ENCODE measurements at places on chromosomes 5 and 9. TPM values are rescaled to one million over a fixed set of nuclear protein-coding genes. Genes with fewer than 3 reads are reported as not detected.
A peak's percentile ranks its signal among the peaks of the same experiment; 100 is the strongest.

DNA sequence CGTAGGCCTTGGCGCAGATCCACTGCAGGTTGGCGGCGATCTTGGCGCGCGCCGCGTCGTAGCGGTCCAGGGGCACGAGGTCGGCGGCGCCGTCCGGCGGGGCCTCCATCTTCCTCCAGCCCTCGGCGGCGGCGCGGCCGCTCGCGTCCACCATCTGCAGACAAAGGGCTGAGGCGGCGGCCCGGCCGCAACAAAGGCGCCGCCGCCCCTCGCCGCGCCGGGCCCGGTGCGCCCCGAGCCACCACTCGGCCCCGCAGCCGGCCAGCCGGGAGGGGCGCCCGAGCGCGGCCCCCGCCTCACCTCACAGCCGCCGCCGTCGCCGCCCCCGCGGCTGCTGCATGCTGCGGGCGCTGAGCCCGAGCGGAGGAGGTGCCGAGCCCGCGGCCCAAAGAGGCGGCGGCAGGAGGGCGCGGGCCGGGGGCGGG lies 328 bp downstream of the CAMSAP1 start:
- no peak overlapping the region for H3K27ac ChIP-seq
- no peak overlapping the region for H3K4me3 ChIP-seq
- peaks cover 53% of the 10 kb centered on the region for H3K4me1 ChIP-seq
- H3K27me3 ChIP-seq: peaks cover 3% of the 10 kb centered on the region
- H3K36me3 ChIP-seq: peaks cover 38% of the 10 kb centered on the region

- peak overlapping the region; percentile 24 for H3K27ac ChIP-seq
- H3K4me3 ChIP-seq: no peak overlapping the region
- peaks cover 46% of the 10 kb centered on the region for H3K4me1 ChIP-seq
- H3K27me3 ChIP-seq: no peaks in the 10 kb centered on the region
- no peaks in the 10 kb centered on the region for H3K36me3 ChIP-seq
- no peak for DNase-seq
Observed at GRCh38 chr9:128092199-128092977, 24.4 kb downstream of the SLC25A25 start.

GRCh38 chr5:157750320-157750719 lies 6.8 kb downstream of the LSM11 start:
- H3K36me3 ChIP-seq: peaks cover 3% of the 10 kb centered on the region
- no peaks in the 10 kb centered on the region for H3K27me3 ChIP-seq
- no peak overlapping the region for H3K4me3 ChIP-seq
- H3K4me1 ChIP-seq: peaks cover 13% of the 10 kb centered on the region
- no peak for DNase-seq
- H3K27ac ChIP-seq: peak overlapping the region; percentile 45

Gene TNFSF15
- not detected for total RNA-seq

Gene ABLIM3
- total RNA-seq: 2.4 TPM

Gene C9orf50
- total RNA-seq: 0.27 TPM

Gene DMRTA1
- total RNA-seq: 2.7 TPM

Data from neural crest cell (in vitro differentiated cells).